ENCODE measurements at places on chromosomes 16 and 17.

GRCh38 chr17:3724378-3725077 is 825 bp downstream of the HASPIN start:
- no peak for DNase-seq

DNA sequence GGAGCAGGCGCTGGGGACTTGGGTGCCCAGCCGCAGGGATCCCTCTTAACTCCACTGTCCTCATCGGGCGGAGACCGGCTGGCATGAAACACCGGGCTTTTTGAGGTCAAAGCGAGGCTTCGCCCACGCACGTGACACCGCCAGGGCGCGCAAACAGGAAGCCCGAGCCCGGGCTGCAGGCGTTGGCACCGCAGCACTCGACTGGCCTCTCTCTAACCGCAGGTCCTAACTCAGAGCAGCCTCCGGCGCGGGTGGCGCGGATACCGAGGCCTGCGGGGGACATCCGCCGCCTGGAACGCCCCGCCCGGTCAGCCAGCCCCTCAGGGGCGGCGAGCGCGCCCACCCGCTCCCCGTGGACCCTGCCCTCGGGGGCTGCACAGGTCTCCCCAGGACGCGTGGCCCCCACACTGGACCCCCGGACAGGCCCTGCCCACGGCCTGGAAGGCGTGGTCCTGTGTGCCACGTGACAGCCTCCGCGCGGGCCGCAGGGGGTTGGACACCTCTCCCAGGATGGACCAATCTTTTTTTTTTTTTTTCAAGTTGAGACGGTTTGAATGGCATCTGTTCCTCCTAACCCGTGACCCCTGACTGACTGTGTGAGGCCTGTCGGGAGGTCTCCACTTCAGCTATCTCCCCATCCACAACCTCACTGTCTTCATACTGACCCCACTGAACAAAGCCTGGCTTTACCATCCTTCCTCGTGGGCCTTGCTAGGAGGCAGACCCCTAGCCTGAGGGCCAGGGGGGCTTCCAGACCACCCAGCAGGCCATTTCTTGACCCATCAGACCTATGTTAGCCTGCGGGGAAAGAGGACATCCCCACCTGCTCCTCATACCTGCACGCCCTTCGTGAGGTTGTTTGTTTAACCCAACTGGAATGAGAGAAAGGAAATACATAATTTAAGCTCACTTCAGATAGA is 8.4 kb upstream of the SLC47A2 start:
- DNase-seq: no peak

DNA sequence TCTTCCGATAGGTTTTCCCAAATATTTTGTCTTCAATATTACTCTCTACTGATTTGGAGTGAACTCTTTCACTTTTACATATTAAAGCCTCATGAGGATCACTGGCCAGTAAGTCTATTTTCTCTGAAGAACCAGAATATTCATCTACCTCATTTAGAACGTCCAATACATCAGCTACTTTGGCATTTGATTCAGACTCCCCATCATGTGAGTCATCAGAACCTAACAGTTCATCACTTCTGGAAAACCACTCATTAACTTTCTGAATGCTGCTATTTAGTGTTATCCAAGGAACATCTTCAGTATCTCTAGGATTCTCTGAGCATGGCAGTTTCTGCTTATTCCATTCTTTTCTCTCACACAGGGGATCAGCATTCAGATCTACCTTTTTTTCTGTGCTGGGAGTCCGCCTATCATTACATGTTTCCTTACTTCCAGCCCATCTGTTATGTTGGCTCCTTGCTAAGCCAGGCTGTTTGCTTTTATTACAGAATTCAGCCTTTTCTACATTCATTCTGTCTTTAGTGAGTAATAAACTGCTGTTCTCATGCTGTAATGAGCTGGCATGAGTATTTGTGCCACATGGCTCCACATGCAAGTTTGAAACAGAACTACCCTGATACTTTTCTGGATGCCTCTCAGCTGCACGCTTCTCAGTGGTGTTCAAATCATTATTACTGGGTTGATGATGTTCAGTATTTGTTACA is 30.9 kb downstream of the BRCA1 start:
- peak; percentile 64 for DNase-seq

GRCh38 chr17:65556014-65556909 is 5.2 kb downstream of the AXIN2 start:
- peak; percentile 61 for DNase-seq

- DNase-seq: peak; percentile 13
Observed at GRCh38 chr17:76121932-76122430, 18.4 kb upstream of the EXOC7 start.

GRCh38 chr16:11188801-11189740 is 66.9 kb downstream of the SOCS1 start:
- no peak for DNase-seq

- DNase-seq: no peak
Observed at GRCh38 chr17:32634167-32634566, 147.4 kb downstream of the CDK5R1 start.

DNA sequence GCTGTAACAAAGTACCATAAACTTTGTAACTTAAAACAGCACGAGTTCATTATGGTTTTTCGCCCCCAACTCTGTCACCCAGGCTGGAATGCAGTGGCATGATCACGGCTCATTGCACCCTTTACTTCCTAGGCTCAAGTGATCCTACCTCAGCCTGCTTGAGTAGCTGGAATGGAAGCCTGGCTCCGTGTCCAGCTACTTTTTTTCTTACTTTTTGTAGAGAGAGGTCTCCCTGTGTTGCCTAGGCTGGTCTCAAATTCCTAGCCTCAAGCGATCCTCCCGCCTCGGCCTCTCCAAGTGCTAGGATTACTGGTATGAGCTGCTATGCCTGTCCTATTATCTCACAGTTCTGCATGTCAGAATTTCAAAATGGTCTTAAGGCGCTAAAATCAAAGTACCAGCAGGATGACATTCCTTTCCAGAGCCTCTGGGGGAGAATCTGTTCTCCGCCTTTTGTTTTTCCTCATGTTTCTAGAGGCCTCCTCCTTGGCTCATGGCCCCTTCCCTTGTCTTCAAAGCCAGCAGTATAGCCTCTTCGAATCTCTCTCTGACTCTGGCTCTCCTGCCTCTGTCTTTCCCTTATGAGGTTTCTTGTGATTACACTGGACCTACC is 10.1 kb upstream of the PRM1 start:
- no peak for DNase-seq

- DNase-seq: no peak
Observed at GRCh38 chr17:15361151-15361550, 19.8 kb upstream of the TEKT3 start.

DNA sequence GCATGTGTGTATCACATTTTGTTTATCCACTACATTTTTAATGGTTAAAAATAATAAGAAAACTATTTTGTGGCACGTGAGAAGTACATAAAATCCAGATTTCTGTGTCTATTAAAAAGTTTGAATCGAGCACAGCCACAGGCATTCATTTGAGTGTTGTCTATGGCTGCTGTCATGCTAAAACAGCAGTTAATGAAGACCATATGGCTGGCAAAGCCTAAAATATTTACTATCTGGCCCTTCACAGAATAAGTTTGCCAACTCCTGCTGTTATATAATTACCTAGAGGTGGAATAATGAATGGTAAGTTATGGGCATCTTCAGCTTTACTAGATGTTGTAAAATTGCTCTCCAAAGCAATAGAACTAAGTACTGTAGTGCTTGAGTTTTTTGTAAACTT is 30.5 kb downstream of the TMEM98 start:
- DNase-seq: no peak

GRCh38 chr16:87125206-87126155 is 191.7 kb downstream of the C16orf95 start:
- no peak for DNase-seq

All from iris pigment epithelial cell (primary cell).